ENCODE measurements at places on chromosomes 4 and X. TPM values are rescaled to one million over a fixed set of nuclear protein-coding genes. Genes with fewer than 3 reads are reported as not detected.

DNA sequence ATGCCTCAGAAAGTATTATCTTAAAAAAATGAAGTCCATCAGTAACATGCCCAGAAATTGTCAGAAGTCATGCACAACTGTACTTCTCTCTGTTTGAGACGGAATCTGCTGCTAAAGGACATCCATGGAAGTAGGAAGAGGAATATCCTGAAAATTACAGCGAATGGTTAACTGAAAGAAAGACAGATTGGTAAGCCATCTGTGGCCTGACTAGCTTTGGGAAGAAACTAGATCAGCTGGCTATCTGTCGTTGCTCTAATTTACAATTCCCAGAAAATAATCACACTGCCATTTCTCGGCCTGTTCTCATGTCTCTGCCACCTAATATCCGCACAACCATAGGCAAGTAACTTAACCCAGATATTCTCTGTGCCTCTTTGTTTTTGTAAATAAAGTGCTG is 496.5 kb downstream of the PCDH19 start:
- no peak for DNase-seq

- DNase-seq: no peak
Observed at GRCh38 chr4:72641611-72642010, 72.6 kb upstream of the ADAMTS3 start.

SLC7A11 gene
- total RNA-seq: 0.27 TPM

DNA sequence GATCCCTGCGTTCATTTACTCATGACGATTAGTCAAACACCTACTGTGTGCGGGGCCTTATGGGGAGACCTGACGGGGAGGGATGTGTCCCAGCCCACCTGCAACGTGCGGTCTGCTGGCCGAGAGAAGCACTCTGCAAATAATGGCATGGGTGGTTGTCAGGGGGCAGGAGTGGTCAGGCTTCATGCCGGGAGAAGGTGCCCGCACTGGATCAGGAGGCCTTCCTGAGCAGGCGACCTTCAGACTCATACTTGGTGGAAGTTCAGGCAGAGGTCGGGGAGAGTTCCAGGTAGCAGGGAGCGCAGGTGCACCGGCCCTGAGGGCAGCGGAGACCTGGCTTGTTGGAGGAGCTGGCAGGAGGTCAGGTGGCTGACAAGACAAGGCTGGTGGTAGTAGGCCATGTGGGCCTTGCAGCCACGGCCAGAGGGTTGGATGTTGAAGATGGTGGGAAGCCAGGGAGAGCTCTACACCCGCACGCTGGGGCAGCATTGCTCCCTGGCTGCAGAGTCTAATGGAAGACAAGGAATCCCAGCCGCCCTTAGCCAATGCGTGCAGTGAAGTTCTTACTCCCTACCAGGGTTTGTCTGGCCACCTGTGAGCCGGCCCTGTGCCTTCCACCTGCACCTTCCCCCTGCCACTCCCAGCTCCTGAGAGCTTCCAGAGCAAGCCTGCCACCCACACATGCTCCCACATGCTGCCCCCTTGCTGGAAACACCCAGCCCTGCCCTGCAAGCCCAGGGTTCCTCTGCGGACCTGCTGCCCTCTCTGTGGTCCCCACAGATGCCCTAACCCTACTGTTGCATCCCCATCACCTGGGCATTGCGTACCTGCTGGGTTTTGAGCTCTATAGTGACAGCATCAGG is 97.3 kb downstream of the PSAPL1 start:
- DNase-seq: no peak

- DNase-seq: no peak
Observed at GRCh38 chrX:23980011-23980441, 47.0 kb downstream of the KLHL15 start.

DNA sequence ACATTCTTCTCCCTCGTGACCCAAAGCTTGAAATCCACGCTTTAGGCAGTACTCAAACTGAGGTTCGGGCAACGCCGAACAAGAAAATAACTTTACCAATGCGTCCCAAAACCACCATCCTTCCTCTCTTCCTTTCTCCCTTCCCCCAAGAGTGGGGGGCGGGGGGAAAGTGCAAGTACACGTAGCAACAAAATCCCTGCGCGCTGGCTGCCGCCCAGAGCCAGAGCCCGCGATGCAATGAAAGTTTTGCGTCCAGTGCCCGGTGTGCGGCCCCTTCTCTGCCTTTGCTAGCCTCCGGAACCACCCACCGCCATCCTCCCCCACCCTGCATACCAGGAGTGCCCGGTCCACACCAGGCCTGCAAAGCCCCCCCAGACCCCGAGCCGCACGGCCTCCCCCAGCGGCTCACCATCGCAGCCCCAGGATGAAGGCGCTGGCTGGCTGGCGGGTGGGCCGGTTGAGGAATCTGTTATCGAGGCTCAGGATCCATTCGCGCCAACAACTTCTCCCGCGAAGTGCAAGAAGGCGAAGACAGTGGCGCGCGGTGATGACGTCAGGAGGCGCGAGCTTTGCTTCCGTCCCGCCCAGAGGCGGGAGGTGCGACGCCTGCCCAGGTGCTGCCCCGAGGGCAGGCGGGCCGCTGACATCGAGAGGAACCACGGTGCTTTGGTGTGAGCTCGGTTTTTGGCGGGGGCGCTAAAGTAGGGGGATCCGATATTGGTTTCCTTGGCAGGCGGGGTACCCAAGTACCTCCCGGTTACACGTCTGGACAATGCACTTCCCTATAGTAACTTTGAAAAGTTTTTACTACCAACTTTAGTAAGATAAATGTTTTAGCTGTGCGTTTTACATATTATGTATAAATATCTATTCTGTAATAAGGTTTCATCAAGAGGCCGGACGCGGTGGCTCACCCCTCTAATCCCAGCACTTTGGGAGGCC is at the start of gene RFC1:
TSS of gene RFC1 (minus strand) at position 533 of the 942 bp plus-strand sequence. CDS start at position 412, 121 bp downstream.
- DNase-seq: peak; percentile 96

DNA sequence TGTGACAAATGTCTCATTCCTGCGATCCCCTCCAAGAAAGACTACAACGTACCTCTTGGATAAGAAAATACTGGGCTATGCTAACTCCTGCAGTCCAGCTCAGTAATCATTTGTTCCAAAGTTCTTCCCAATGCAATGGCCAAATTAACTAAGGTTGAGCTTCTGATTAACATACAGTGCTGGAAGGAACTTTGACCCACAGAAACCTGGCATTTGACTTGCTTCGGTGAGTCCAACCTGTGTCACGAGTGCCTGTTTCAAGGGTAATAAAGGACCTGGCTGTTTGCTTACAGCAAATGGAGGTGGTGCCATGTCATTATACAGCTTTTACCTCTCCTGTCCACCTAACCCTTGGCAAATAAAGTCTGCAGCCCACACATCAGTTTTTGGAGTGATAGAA is 83.2 kb downstream of the RBM47 start:
- no peak for DNase-seq

DNA sequence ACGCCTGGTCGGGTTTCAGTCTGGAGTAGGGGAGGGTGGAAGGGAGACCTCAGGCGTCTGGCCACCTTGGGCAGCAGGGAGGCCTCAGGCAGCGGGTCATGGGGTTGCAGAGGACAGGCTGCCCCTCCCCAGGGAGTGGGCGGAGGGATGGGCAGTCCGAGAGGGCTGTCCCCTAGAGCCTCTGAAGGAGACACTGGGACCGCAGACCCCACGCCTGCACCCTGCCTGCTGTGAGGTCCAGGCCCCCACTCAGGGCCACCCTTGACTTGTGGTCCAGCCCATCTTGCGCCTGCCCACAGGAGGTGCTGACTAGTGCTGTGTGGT is 16.5 kb downstream of the FGFRL1 start:
- DNase-seq: no peak

DNA sequence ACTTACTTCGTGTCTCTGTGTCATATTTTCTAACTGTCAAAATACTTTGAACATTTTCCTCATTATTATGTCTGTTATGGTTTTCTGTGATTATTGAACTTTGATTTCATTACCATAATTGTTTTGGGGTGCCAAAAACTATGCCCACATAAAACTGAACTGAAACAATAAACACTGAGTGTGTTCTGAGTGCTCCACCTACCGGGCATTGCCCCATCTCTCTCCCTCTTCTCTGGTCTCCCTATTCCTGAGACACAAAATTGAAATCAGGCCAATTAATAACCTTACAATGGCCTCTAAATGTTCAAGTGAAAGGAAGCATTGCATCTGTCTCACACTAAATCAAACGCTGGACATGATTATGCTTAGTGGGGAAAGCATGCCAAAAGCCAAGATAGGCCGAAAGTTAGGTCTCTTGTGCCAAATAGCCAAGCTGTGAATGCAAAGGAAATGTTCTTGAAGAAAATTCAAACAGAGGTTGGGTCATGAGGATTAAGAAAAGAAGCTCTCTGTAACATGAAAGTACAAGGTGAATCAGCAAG is 972.3 kb downstream of the PCDH7 start:
- DNase-seq: no peak

DNA sequence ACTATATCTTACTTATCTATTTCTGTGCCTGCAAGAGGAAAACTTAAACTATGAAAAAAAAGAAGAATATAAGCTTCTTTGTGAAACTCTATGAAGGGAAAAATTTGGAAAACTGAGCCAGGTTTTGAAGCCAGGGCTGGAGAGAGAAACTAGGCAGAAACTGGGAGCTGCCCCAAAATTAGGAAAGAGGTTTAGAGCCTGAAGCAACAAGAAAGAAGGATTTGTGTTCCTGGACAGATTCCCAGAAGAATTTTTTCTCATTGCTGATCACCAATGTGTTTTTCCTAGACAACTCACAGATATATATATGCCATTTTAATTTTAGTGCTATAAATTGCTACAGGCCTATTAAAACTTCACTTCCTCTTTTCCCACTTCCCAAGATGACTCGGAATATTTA is 245.0 kb upstream of the GEMIN8 start:
- DNase-seq: no peak

GRCh38 chrX:79623098-79623762 is 256.1 kb upstream of the ITM2A start:
- DNase-seq: no peak

- DNase-seq: no peak
Observed at GRCh38 chr4:28462766-28463700, 1602.4 kb downstream of the STIM2 start.

DNA sequence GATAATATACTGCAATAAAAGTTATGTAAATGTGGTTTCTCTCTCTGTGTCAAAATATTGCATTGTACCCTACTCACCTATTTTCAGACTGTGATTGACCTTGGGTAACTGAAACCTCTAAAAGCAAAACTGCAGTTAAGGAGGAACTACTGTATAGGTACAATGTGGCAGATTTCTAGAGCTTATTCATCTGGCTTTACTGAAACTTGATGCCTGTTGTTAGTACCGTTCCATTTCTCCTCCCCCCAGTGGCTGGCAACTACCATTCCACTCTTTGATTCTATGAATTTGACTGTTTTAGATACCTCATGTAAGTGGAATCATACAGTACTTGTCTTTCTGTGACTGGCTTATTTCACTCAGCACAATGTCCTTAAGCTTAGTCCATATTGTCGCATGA is 61.9 kb downstream of the HOPX start:
- DNase-seq: no peak

- no peak for DNase-seq
Observed at GRCh38 chrX:147803948-147804347, 107.8 kb upstream of the FMR1 start.

SMARCA1 gene
- 45.3 TPM for total RNA-seq

All from sigmoid colon (tissue), 7 donors.